ENCODE measurements at places on chromosomes 1 and 21.

DNA sequence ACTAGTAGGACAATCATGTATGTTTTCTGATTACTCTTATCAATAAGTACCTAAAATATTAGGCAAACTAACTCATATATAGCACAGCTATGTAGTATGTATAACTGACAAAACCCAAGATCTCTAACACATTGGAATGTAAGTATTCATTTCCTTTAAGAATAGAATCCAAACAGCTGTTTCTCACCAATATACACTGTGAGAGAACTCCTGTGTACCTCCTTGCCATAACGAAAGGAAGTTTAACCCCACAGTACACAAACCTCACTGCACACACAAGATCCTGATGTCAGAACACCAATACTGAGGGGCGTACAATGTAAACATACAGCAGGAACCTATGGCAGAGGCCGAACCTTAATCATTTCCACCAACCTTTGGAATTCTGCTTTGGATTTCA lies 113.0 kb downstream of the SMYD3 start:
- DNase-seq: no peak

GRCh38 chr1:162391790-162392563 lies 10.4 kb downstream of the C1orf226 start:
- DNase-seq: peak; percentile 64

DNA sequence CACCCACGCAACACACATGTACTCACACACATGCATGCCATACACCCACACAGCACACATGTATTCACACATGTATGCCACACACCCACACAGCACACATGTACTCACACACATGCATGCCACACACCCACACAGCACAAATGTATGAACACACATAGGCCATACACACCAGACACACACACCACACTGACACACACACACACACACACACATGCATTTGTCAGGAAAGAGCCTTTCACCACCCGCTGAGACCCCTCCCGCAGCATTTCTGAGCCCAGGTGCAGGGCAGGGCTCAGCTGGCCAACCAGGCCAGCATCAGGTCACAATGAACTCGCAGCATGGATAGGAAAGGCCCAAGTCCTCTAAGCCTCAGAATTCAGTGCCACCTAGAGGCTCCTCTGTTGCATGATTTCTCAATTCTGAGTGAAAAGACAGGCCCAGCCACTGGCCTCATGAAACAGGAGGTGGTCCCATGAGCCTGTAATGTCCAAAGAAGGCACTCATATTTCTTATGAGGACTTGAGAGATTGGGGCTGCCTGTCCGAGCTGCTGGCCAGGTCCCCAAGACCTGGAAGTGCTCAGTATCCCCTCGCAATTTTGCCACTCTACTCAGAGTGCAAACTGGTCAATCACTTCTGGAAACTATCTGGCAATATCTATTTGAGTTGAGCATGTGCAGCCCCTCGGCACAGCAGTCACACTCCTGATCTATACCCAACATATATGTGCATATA lies 57.3 kb downstream of the PSMG1 start:
- DNase-seq: peak; percentile 69

- DNase-seq: no peak
Observed at GRCh38 chr1:10419351-10419750, 10.9 kb upstream of the CENPS start.

GRCh38 chr1:32619701-32620485 lies 30.5 kb downstream of the ZBTB8OS start:
- no peak for DNase-seq

- no peak for DNase-seq
Observed at GRCh38 chr1:172241540-172241939, 178.9 kb upstream of the C1orf105 start.

Data from NAMALWA (cell line).